ENCODE measurements at places on chromosomes 3 and 15.

DNA sequence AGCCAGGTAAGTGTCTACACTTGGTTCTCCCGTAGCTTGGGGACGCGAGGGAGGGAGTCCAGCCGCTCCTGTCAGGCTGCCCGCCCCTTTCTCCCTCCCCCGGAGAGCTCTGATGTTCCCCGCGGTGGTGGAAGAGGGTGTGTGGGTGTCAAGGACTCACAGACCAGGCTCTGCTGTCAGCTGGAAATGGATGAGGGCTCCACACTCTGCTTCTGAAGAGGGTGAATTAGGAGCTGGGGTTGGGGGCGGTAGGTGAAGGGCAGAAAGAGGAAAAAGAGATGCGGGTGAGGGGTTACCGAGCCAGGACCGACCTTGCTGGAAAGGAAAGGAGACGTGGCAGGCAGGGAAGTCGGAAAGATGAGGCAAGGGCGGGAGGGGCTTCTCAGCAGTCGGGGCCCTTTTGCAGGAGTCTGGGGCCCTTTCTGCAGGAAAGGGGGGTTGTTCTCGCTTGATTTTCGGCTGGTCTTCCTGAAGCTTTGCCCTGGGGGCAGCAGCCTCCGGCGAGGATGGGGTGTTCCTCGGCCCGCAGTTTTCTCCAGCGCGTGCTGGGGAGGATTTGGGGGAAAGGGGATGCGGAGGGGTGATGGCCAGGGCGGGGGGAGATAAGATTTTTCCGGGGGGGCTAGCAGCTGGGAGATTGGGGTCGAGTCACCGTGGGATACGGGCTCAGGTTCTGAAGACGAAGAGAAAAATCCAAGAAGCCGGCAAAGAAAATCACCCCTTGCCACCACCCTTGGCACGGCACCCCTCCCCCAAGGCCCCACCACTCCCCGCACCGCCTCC lies 602 bp upstream of the BAHD1 start:
- peak; percentile 39 for DNase-seq

- DNase-seq = no peak
These were observed 212.7 kb upstream of the PPP2R3A start for GRCh38 chr3:135752851-135753250.

DNA sequence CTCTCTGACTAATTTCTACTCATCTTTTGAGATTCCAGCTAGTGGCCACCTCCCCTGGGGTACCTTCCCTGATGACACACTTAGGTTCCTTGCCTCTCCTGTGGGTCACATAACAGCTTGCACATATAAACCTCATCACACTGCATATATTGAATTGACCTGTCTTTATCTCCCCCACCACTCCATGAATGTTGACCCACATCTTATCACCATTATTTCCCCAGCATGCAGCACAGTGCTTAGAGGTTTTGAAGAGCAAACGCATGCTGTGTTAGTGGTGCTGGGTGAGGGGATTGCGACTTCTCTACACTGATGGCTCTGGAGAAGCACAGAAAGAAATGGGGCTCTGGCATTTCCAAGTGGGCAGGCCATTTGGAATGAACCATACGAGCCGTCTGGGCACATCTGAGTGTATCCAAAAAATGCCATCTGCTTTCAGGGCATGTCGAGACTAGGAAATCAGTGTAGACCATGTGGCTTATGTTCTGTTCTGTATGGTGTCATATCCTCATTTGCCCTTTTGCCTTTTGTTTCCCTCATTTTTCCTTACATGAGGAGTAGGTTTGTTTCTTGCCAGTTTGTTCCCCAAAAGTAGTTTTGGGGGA lies 333.2 kb upstream of the TRIM42 start:
- DNase-seq = no peak

- DNase-seq = no peak
These were observed 44.8 kb downstream of the ZNF589 start for GRCh38 chr3:48285675-48286074.

- DNase-seq = no peak
These were observed 118.2 kb upstream of the PROK2 start for GRCh38 chr3:71903112-71903495.

DNA sequence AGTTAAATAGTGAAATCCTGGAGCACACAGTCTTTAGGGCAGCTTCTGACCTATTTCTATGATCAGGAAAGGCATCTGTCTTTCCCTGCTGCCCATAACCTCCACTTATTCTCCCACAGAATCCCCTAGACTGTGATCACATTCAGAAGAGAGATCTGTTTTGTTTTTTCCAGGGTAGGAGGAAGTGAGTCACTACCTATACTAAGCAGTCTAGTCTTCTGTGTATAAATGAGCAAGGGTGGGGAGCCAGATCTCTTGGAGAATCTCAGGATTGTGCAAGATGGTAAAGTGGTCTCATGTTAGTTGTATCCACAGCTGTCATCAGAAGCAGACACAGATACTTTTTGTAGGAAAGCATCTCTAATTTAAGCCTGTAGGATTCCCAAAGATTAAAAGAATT lies 11.8 kb upstream of the FBXO22 start:
- DNase-seq = no peak

GRCh38 chr3:4587061-4587837 lies 94.1 kb downstream of the ITPR1 start:
- no peak for DNase-seq

- DNase-seq = no peak
These were observed 78.4 kb downstream of the FBXL2 start for GRCh38 chr3:33355611-33356010.

DNA sequence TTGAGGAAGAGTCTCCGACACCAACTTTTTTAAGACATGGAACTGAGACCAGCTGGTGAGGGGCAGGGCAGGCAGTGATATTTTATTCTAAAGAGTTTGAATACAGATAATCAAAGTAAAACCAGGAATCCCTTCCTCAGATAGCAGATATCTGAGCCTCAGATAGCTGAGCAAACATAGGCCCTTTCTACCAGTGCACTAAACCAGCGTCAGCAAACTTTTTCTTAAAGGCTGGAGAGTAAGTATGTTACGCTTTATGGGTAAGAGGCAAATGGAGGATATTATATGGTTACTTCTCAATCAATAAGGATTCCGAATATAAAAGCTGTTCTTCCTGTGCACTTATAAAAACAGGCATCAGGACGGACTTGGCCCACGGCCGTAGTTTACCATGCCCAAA lies 73.9 kb downstream of the WNT5A start:
- DNase-seq = no peak

DNA sequence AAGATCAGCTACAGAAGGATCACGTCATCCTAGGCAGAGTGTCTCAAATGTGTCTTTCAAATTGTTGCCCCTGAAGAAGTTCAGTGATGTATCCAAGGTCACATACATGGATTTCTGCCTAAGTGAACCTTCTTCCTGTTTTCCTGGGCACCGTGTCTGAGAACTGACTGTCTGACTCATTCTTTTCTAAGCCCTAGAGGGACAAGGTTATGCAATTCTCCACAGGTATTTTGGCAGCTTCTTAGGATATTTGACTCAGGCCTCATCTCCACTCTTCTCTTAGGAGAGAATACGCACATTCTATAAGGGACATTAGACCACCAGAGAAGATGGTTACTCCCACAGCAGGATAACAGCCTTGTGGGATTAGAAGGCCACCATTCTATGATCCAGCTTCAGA lies 391.9 kb upstream of the THBS1 start:
- DNase-seq = no peak

GRCh38 chr3:153614563-153614962 lies 452.5 kb downstream of the RAP2B start:
- no peak for DNase-seq

DNA sequence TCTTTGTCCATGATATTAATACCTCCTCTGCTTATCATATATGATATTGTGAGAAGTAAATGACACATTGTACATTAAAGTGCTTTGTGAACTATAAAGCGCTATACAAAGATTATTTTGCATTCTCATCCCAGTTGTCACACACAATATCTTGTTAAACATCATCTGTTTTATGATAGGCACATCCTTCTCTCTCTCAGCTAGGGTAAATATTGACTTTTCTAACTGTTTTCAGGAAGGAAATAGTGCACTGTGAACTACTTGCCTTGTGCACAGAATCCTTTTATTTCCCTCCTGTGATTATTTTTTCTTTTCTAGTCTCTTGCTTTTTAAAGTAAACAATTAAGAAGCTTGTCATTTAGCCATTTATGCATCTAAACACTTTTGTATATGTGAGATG lies 388.2 kb downstream of the LPP start:
- no peak for DNase-seq

- DNase-seq = no peak
These were observed 144.1 kb downstream of the LRRK1 start for GRCh38 chr15:101063212-101063611.

DNA sequence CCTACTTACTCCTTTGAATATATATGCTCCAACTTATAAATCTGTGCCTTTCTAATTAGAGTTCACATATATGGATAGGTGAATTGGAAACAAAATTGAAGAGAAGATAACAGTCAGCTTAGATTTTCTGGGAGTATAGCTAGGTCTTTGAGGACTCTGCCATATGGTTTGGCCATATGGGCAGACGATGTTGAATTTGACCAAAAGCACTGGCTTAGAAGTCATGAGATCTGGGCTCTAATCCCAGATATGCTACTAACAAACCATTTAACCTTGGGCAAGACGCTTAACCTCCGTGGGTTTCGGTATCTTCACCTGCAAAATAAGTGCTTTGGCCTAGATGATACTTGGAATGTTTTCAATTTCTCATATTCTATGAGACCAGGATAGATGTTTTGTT lies 154.1 kb downstream of the LSAMP start:
- DNase-seq = no peak

DNA sequence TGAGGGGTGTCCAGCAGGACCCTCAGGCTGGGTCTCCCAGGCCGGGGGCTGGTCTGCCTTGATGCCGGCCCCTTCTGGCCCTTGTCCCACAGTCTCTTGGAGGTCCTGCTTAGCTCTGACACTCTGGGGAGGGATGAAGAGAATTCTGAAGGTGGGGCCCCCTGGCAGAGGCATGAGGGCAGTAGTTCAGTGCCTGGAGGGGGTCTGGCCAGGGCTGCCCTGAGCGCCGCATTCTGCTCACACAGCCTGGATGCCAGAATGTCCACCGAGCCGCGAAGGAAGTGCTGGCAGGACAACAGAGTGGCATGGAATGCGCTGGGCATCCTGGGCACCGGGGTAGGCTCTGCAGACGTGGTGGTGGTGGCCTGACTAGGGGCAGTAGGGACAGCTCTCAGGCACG lies 55.5 kb downstream of the SMAD6 start:
- DNase-seq = no peak

Data from activated B cell treated with CpG ODN at 0.5 μM for 24 hours (primary cell).